ENCODE measurements at places on chromosomes 16 and 17. TPM values are rescaled to one million over a fixed set of nuclear protein-coding genes. Genes with fewer than 3 reads are reported as not detected.
A peak's percentile ranks its signal among the peaks of the same experiment; 100 is the strongest.

- peak; percentile 81 for DNase-seq
These were observed 76.4 kb downstream of the MRC2 start for GRCh38 chr17:62703776-62704380.

GRCh38 chr17:57914273-57915142 is 40.7 kb downstream of the CUEDC1 start:
- DNase-seq, result no peak

The ANKS4B gene
- total RNA-seq, result 56.1 TPM

DNA sequence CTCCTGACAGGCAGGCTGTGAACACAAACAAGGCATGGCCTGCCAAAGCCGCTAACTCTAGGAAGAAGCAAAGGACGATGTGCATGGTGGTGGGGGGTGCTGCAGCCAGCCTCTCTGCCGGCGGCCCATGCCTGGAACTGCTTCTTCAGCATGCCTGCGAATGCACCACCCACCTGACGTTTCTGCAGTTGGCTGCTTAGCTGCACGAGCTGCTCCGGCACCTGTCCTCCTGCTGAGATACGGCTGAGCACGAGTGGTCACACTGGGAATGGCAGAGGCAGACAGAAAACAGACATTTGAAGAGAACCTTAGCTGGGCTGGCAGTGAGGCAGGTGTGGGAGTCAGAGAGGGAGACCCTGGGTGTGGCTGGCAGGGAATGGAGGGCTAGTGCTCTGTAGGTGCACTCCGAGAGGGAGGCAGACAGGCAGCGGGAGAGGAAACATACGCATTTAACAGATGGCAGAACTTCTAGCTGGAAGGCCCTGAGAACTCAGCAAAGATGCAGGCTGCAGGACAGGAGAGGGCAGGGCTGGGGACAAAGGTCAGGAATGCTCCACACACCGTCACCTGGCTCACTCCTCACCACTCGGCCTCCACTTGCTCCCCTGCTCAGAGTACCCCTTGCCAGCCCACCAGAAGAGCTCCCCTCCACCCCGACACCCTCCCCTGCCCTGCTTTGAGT is 5.2 kb downstream of the FLCN start:
- DNase-seq, result peak; percentile 19

DNA sequence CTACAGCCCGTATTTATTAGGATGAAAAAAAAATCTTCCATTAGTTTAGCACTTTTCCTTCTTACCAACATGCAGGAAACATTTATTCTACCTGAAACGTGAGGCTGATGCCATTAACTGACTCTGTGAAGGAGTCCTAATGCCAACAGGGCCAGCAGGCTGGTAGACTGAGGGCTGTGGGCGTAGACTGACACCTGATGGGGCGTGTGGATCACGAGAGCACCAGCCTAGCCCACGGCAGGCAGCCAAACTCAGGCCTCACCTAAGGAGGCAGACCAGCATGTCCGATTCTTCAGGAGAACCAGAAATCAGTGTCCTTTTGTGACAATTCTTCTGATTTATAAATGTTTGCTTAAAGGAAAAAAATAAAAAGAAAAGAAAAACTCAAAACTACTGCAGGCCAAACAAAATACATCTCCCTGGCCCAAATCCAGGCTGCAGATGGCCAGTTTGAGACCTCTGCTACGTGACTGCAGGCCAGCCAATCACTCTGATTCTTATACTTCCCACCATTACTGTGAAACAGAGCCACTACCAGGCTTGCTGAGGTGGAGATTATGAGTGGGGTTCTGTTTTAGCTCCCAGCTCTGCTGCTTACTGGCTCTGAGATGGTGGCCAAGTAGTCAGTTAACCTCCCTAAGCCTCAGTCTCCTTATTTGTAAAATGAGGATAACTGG is 66.5 kb downstream of the GNAO1 start:
- no peak for DNase-seq

GRCh38 chr17:9225305-9226101 is 204.2 kb downstream of the NTN1 start:
- DNase-seq, result no peak

DNA sequence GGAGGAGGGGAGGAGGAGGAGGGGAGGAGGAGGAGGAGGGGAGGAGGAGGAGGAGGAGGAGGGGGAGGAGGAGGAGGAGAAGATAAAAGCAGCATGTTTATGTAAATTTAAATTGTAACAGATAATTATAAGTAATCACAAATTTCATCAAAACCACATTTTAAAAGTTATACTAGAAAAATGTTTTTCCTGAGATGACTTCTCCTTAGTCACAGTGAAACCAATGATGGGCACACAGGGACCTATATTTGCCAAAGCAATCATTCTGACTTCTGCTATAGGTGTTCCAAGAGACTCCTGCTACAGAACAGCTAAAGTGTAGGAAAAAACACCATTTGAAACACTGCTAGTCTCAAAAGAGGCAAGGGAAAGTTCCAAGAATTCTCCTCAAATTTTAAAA is 66.4 kb downstream of the CEP95 start:
- no peak for DNase-seq

DNA sequence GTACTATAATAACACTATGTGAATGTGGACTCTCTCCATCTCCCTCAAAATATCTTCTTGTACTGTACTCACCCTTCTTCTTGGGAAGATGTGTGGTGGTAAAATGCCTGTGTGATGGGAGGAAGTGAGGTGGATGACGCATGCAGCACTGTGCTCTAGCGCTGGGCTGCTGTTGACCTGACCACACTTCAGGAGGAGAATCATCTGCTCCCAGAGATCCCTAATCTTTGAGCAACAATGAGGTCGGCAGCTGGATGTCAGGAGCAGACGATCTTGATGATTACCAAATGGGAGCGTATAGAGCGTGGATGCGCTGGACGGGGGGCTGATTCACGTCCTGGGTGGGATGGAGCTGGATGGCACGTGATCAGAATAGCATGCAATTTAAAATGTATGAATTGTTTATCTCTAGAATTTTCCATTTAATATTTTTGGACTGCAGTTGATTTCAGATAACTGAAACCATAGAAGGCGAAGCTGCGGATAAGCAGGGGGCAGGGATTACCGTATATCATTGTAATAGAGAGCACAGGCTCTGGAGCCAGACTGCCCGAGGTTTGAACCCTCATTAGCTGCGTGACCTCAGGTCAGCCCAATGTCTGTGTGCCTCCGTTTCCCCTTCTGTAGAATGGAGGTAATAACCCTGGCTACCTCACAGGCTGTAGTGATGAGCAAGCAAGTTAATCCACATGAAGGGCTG is 23.7 kb upstream of the CYLD start:
- DNase-seq, result no peak

DNA sequence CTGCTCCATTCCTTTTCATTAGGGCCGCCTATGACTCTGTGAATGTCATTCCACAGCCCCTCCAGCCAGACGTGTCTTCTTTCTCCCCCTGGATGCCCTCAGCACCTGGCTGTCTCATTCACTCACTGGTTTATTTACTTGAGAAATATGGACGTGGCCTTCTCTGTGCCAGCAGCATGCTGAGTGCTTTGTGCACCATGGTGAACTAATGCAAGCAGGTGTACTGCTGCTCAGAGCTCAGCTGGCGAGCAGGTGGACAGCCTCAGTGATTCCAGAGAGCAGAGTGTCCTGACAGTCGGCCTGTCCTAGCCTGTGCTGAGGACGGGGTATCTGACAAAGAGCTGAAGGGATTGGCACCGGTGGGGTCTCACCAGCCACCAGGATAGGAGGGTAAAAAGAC is 96.7 kb downstream of the GNAO1 start:
- DNase-seq, result no peak

Data from left colon (tissue), 2 donors.